ENCODE measurements at places on chromosomes 11 and 22.

DNA sequence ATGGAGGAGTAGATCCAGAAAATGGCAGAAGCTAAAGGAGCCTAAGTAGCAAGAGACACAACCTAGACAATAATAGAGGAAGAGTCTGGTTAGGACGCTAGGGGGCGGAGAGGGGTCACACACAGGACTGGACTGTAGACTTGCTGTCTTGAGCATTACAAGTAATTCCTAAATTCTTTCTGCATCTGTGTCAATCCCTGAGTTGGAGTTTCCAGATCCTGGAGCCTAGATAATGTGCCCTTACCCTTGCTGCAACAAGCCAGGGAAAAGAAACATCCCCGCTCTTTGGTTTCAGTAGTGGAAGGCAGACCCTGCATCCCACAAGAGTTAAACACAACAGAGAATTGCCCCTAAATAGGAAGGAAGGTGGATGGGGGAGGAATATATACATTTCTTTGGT, 14.9 kb upstream of the CCDC73 start:
- DNase-seq: no peak

GRCh38 chr11:10746871-10747270, 4.2 kb upstream of the CTR9 start:
- DNase-seq: no peak

DNA sequence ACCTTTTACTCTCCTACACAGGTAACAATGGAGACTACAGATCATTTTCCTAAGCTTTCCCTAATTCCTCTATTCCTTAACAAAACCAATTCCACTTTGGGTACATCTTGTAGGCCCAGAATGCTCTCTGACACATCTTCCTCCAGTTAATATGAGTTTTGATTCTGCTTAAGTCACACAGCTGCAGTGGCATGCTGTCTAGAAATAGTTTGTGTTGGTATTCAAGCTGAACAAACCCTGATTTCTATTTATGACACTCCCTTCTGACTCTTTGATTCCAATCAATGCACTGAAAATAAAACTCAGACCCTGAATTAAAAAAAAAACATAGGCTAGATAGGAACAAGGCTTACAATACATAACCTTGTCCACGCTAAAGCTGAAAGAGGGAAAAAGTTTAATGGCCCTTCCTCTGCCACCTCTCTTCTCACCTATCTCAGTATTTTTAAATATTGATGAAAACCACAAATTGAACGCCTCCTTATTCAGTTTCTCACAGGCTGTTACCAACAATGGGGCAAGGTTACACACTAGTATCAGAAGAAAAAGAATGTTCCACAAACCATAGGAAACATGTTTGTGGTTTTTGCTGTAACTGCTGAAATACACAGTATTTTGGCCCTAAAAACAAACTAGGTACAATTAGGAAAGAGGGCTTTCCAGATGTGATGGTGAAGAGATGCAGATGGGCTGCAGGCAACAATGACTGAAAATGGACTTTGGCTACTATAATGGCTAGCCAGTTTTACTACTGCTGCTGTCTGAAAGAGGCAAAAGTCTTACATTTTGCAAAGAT, 35.7 kb upstream of the GAB2 start:
- DNase-seq: no peak

GRCh38 chr11:92657226-92657625, 312.2 kb upstream of the MTNR1B start:
- no peak for DNase-seq

All from cortex of kidney (tissue), 1 donor.